ENCODE measurements at places on chromosomes 5 and 9.

DNA sequence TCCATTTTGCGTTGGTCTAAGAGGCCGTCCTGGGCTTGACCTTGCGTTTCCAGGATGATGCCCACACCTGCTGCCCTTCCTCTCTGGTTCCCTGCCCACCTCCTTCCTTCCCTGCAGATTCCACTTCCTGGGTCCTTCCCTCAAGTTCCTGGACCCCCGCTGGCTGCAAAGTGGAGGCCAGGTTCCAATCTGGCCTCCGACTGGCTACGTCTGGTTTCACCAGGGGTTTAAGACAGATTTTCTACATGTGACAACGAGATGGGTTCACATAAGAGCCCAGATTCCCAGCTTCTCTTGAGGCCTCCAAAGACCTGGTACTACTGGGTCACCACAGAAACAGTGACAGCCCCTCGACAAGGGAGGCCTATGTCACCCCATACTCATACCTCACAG, 2.1 kb downstream of the MGAT4B start:
- no peak for DNase-seq

DNA sequence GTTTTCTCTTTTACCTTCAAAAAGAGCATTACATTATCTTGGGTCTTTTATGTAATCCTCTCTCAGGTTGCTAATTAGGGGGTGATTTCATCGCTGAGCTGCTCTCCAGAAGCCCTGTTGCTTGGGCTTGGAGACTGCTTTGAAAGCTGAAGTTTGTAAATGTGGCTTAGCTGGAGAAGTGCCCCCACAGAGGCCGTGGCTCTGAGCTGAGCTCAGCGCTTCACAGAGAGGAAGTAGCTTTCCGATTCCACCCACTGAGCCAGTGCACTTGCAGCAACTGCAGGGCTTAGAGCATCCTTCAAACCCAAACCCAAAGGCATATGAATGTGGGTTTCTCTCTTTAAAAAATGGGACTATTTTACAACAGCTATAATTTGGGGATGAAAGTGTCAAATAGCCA, 13.7 kb upstream of the NXNL2 start:
- DNase-seq, result no peak

GRCh38 chr9:91312717-91313325, 48.9 kb downstream of the AUH start:
- no peak for DNase-seq

DNA sequence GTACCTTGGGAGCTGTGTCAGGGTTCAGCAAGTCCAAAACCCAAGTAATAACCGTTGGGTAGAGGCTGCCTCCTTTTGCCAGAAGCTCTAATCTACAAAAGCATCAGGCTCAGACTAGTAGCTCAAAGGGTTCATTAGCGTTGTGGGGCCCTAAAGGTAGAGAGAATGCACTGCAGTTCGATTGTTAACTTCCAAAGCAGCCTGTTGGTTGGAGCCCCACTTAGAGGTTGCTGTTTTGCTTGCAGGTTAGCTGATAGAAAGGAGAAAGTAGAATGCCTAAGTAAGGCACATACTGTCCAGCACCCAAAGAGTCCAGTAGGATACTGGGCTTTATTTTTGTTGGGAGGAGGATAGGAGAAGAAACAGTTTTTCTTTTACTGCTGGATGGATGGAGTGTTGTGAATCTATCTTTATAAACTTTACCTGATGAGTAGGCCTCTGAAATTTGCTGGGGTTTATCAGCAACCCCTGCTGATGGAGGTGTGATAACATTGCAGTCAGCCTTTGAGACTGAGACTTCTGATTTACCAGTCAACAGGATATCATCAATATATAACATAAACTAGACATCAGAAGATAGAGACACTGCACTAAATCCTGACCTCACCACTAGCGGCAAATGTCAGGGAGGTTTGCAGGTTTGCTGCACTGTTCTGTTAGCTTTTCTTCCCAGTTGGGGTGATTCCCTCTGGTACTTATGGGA, 34.8 kb downstream of the ZNF131 start:
- DNase-seq, result no peak

- DNase-seq, result no peak
Measured at GRCh38 chr5:38948501-38948900, 102.7 kb downstream of the OSMR start.

DNA sequence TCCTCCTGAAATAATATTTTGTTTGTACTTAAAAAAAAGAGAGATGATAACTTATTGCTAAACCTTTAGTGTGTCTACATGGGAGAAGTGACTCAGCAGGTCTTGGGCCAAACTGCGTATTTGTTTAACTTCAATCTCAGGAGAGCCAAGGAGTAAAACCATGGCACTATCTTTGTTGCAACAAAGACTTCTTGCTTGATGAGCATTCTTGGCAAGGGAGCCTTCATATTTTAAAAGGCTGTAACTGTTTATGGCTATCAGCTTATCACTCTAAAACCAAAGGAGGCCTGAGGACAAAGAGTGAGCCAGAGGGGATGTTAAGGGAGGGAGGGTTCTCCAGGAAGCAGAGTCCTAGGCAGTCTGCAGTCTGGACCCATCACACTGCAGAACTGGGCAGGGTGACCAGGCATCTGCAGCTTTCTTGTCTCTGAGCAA, 216.2 kb upstream of the S1PR3 start:
- DNase-seq, result peak; percentile 66

- DNase-seq, result no peak
Measured at GRCh38 chr5:130111746-130112145, 207.5 kb downstream of the CHSY3 start.

GRCh38 chr5:1401536-1402138, 43.6 kb downstream of the SLC6A3 start:
- DNase-seq, result no peak

DNA sequence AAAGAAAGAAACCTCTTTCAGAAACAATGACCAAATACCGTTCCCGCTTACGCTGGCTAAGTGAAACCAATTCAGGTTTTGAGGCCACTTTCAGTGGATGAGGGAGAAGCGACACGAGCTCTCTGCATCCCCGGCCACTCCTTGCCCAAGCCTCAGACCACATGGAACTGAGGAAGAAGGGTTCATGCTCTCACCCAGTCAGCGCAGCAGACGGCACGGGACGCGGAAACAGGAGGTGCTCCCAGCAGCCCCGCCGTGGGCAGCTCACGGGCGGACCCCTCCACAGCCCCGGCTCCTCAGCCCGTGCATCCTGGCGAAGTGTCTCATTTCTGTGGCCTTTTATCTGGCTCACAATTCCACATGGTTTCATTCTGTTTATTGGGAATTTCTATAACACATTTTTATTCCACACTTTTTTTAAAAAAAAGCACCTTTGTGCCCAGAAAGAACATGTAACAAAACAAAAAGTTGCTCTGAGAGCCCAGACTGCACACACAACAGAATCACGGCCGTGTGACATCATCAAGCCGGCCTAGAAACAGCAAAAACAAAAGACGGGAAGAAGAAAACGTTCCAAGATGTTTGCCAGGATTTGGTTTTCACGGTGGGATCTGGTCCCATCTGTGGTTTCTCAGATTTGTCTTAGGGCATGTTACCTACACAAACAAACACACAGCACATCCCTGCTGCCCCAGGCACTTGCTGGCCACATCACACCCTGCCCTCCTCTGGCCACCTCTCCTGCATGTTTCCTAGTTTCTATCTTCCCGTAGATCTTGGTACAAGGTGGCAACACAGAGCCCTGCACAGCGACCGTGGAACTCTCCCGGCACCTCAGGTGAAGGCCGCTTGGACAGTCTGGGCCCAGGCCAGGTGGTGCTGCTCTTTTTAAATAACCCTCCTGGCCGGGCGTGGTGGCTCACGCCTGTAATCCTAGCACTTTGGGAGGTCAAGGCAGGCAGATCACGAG, 16.2 kb downstream of the QSOX2 start:
- no peak for DNase-seq

GRCh38 chr9:5947912-5948311, 57.2 kb downstream of the MLANA start:
- DNase-seq, result no peak

DNA sequence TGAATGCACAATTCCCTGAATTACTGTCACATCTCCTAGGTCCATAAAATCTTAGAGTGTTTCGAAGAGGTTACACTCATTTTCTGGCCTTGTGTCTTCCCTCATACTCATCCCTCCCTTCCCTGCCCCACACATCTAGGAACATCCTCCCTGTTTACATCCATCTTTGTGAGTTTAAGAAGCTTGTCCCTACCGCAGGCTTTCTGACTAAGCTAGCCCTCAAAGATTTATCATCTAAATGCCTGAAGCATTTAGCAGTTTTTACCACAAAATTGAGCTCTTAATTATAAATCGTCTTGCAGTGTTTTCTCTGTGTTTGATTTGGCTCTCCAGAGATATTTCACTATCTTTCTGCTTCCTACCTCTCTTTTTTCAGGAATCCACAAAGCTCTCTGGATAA, 374.8 kb downstream of the KIAA0825 start:
- no peak for DNase-seq

Data from right cardiac atrium (tissue), 5 donors.